Calu3 (cell line): ENCODE measurements at places on chromosomes 3 and 15. TPM values are rescaled to one million over a fixed set of nuclear protein-coding genes. Genes with fewer than 3 reads are reported as not detected.

SCN11A gene
- total RNA-seq: 0.09 TPM in 1 of 2 replicates, not detected in the other

SLC12A8 gene
- total RNA-seq: 15.5 and 16.8 TPM in 2 replicates

SLC22A13 gene
- total RNA-seq: 3.2 and 3.5 TPM in 2 replicates

LMAN1L gene
- total RNA-seq: 0.35 and 1.1 TPM in 2 replicates

CCR3 gene
- total RNA-seq: 0.17 TPM in 1 of 2 replicates, not detected in the other

BMF gene
- 7.9 and 11.5 TPM in 2 replicates for total RNA-seq

GUCA1C gene
- total RNA-seq: not detected in 2 replicates

ZCWPW2 gene
- 0.42 TPM in 1 of 2 replicates, not detected in the other for total RNA-seq

MYH15 gene
- total RNA-seq: 0.35 and 0.64 TPM in 2 replicates

NCEH1 gene
- 159 and 163 TPM in 2 replicates for total RNA-seq

LYZL4 gene
- total RNA-seq: not detected in 2 replicates

FANCD2OS gene
- not detected in 2 replicates for total RNA-seq

LSAMP gene
- total RNA-seq: 0.90 and 1.0 TPM in 2 replicates

CCDC51 gene
- total RNA-seq: 18.9 and 19.9 TPM in 2 replicates

AADACL2 gene
- not detected in 2 replicates for total RNA-seq

CRELD1 gene
- 23.2 and 25.4 TPM in 2 replicates for total RNA-seq

CPNE9 gene
- total RNA-seq: not detected in 2 replicates

GPR62 gene
- total RNA-seq: not detected in 2 replicates

BFSP2 gene
- total RNA-seq: not detected in 2 replicates

GOLGA6A gene
- not detected in 2 replicates for total RNA-seq

FLNB gene
- total RNA-seq: 136 and 147 TPM in 2 replicates

GOLGA8J gene
- total RNA-seq: not detected in 2 replicates

GXYLT2 gene
- total RNA-seq: 0.32 and 0.52 TPM in 2 replicates

GOLGA8A gene
- 37.2 and 46.5 TPM in 2 replicates for total RNA-seq

LIPH gene
- 159 and 213 TPM in 2 replicates for total RNA-seq

CLRN1 gene
- not detected in 2 replicates for total RNA-seq
